ENCODE measurements at places on chromosomes 6 and 20.

GRCh38 chr6:2213086-2213485, 32.3 kb downstream of the GMDS start:
- DNase-seq = no peak

- no peak for DNase-seq
Observed at GRCh38 chr6:28633445-28634215, 107.9 kb downstream of the GPX5 start.

DNA sequence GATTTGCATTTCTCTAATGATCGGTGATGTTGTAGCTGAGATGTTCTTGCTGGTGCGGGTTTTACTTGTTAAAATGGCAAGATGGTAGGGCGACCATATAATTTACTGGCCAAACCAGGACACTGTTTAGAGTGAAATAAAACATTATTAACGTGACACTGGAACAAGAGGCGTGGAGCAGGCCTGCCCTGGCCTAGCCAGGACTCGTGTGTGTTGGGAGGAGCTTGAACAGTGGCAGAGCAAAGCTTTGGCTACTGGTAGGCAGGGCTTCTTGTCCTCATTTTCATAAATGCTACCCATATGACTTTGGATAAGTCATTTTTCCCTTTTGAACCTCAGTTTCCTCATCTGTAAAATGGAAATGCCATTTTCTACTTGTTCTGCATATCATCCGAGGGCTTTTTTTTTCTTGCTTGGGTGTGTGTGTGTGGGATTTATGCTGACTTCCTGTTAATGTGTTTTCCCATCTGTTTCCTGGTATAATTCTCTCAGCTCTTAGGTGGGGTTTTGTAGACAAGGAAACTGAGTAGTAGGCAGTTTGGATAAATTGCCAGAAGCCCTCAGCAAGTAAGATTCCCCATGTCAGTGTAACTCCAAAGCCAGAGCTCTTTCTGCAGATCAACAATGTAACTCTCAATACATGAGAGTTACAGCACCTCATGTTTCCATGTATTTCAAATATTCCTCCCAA, 81.7 kb downstream of the TOX2 start:
- DNase-seq = no peak

DNA sequence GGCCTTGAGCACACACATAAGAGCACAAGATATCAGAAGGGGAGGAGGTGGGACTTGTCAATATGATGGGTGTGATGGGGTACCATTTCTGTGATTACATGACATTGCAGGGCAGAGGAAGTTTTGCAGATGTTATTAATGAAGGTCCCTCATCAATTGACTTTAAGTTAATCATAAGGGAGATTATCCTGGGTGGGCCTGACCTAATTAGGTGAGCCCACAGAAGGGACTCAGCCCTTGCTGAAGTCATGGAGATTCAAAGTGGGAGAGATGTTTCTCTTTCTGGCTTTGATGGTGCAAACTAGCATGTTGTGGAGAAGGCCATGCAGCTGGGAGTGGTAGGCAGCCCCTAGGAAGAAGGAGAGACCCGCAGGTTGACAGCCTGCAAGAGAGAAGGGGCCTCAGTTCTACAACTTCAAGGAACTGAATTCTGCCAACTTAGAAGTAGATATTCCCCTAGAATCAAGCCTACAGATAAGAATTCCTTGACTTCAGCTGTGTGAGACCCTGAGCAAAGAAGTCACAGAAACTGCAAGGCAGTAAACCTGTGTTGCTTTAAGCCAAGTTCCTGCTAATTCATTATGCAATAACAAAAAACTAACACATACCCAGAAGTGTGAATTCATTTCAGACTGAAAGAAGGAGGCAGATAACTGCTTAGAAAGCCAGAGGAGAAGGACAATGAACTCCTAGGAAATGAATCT, 131.3 kb downstream of the LRFN2 start:
- DNase-seq = no peak

DNA sequence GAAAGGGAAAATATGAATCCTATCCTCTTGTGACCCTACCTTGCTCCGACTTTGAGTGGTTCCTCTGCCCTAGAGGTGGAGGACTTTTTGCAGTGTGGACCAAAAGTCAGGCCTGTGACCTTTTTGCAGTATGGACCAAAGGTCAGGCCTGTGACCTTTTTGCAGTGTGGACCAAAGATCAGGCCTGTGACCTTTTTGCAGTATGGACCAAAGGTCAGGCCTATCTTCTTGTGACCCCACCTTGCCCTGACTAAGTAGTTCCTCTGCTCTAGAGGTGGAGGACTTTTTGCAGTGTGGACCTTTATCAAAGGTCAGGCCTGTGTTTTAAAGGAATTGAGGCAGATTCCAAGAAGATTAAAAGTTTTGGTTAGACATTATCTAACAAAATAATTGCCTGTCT, 10.9 kb upstream of the ERVFRD-1 start:
- no peak for DNase-seq
